Central memory CD4-positive, alpha-beta T cell (primary cell): ENCODE measurements at places on chromosomes 2 and 18.

DNA sequence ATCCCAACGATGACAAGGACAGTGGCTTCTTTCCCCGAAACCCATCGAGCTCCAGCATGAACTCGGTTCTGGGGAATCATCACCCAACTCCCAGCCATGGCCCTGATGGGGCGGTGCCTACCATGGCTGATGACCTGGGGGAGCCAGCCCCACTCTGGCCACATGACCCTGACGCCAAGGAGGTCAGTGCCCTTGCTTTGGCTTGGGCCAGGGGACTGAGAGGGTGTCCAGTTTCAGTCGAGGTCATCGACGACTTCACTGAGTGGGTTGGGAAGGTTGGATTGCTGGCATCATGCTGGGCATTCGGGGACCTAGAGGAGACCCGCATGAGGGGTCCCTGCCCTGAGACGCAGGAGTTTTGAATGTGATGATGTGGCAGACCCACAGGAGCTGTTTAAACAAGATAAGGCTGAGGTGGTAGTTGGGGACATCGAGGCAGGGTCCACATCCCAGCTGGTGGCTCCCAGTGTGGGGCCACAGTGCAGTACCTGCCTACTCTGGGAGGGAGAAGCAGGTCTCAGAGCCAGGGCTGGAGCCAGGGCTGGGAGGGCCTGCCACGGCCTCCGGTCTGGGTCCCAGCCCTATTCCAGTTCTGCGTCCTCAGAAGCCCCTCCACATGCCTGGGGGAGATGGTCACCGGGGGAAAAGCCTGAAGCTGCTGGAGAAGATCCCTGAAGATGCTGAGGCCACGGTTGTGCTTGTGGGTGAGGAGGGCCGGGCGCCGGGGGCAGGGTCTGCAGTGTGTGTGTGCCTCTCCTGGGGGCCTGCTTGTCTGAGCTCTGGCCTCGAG lies 6.0 kb downstream of the SLC4A3 start:
- no peak for DNase-seq

- DNase-seq: no peak
These were observed 122.9 kb downstream of the ZNF521 start for GRCh38 chr18:25229081-25229480.

DNA sequence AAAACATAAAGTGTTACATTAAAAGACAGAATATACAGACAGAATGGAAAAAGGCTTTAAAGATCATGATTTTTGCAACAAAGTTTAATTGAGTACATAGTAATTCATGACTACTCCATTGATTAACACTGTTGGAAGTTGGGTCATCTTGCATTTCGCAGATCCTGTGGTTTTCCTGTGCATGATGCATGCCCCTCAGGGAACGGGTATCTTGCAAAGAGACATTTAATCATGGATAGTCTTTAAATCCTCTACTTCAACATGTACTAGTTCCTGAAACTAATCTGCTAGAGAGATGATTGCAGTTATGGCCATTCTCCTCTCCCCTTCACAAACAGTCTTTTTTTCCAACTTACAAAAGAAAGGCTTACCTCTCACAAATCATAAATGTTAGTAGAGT lies 155.6 kb upstream of the DSEL start:
- DNase-seq: no peak

DNA sequence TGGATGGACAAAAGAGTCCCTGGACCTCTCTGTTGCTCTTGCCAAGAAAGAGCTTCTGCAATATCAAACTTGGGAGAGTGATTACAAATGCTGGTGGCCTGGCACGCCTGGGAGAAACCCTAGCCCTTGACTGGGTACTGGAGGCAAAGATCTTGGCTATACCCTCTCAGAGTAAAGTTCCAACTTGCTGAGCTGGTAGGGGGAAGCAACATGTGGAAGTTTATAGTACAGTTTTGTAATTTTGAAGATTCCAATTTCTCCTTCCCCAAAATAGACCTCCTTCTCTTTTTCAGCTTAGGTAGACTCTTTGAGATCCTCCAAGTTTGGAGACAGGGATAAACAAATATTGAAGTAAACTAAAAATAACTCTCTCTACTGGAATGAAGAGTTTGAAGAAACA lies 645.3 kb downstream of the NR4A2 start:
- DNase-seq: no peak

DNA sequence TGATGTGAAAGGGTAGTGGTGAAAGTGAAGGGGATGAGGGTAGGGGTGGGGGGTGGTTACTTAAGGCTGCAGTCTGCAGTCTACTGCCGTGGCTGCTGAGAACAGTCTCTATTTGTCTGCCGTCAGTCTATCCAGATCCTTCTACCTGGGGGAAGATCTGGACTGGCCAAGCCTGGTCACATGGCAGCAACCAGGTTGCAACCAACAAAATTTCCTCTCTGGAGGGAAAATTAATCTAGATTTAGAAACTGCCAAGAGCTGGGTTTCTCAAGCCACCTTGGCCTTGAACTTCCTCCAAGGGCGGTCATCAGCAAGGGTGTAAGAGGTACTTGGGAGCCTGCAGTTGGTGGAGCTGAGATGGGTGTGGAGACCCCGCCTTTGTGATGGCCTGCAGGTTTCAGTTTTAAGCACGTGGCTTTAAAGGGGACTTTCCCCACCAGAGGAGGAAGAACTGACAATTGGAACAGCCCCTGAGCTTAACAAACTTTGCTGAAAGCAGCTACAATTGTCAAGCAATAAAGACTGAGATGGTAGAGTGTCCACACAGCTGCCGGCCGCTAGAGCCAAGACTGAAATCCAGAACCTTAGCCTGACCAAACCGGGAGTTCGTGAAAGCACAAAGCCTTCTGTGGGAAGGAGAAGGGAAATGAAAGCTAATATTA lies 31.4 kb upstream of the KCMF1 start:
- DNase-seq: peak; percentile 82

DNA sequence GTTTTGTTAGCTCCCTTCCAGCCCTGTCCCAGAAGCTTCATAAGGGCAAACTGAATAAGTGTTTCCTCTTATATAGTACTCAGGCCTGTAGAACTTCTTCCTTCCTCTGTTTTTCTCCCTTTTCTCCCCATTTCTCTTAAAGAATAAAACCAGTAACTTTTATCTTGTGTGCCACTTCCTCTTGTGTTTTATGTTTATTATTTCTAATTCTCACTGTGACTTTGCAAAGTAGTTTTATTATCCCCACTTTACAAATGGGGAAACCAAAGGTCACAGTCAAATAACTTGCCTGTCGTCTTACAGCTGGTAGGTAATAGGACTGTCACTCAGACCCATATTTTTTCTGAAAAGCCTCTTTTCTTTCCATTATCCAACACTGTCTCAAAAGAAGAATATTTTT lies 42.4 kb downstream of the RBBP8 start:
- no peak for DNase-seq

DNA sequence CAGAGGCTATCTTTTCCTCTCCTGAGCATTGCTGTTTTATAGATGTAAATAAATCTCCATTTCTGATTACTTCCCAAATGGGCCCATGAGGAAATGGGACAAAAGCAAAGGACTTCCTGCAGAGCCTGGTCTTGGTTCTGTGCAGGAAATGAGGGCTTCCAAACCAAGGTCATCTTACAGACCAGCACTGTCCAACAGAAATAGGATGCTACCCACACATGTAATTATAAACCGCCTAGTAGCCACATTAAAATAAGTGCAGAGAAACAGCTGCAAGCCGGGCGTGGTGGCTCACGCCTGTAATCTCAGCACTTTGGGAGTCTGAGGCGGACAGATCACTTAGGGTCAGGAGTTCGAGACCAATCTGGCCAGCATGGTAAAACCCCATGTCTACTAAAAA lies 6.2 kb downstream of the TTL start:
- no peak for DNase-seq

DNA sequence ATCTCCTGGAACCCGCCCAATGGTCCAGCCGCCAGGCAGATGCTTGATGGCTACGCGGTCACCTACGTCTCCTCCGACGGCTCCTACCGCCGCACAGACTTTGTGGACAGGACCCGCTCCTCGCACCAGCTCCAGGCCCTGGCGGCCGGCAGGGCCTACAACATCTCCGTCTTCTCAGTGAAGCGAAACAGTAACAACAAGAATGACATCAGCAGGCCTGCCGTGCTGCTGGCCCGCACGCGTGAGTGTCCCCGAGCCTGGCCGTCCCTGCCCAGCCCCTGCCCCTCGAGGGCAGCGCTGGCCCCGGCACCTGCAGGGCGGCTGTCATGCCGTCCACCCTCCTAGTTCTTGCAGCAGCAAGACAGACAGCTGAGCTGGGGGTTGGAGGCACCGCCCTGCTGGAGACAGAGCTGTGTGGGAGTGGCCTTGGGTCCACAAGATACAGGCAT lies 36.7 kb downstream of the MTERF4 start:
- DNase-seq: no peak

- DNase-seq: no peak
These were observed 53.2 kb downstream of the USP14 start for GRCh38 chr18:211582-211981.

- DNase-seq: no peak
These were observed 9.3 kb downstream of the ARMC9 start for GRCh38 chr2:231207734-231208133.

- DNase-seq: no peak
These were observed 114.6 kb downstream of the PHLPP1 start for GRCh38 chr18:62829936-62830335.

- DNase-seq: no peak
These were observed 51.3 kb upstream of the RND3 start for GRCh38 chr2:150538651-150539201.

DNA sequence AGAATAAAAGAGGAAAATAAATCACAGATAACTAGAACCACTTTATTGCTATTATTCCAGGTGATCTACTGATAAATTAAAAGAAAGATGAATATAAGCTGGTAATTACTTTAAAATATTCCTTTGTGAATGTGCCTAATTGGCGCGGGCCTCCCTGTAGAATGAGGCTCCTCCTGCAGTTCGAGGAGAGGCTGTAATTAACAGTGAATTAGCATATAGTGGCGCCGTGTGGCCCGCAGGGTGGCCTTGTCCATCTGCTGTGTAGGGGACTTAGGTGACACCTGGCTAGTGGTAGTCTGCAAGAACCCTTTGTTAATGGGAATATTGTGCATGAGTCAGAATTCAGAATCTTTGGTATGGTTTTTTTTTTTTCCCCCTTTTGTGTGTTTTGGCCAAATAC lies 119.8 kb downstream of the AGAP1 start:
- DNase-seq: no peak

DNA sequence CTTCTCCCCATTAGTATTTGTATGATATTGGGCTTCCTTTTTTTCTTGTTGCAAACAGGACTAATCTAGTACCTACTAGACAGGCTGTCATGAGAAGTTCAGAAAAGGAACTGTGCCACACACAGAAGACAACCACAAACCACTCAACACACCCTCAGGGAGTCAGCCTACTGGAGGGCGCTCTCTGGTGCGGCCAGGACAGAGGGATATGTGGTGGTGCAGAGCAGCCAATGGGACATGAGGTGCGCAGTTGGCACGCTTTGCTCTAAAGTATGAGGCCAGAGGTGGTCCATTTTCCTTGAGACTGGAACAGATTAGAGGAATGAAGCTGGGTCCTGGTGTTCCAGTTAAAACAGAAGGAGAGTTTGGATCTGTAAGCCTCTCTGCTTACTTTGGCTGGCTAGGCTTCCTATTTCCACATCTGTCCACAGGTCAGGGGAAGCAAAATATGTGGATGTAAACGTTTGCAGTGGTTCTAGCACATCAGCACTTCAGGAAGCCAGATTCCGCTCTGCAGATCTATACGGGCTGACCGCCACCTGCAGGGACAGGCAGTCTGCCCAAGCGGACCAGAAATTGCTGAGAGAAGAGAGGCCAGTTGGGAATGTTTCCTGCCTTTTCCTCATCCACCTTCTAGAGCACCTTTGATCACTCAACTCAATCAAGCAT lies 114.1 kb downstream of the GFPT1 start:
- DNase-seq: no peak

DNA sequence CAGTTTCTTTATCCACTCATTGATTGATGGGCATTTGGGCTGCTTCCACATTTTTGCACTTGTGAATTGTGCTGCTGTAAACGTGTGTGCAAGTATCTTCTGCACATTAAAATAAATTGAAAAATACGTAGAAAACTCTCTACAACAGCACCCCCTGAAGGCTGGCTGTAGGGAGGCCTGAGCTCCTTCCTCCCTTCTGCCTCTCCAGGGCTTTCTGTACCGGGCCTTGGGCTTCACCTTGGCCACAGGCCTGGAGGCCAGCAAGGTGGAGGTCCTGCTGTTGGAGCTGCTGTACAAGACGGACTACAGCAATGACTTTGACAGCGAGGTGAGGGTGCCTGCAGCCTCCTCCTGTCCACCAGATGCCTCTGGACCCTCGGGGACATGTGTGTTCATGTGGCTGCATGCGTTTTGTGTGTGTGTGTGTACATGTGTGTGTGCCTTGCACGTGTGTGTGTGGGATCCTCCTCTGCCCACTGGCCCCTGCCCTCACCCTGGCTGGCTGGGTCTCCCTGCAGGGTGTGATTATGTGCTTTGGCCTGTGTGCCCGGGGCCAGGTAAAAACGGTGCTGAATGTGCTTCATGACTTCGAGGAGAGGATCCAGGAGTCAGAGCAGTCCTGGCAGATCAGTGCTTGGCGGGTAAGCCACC lies 29.2 kb downstream of the MROH2A start:
- DNase-seq: no peak
